ENCODE measurements at places on chromosomes 12 and 14. TPM values are rescaled to one million over a fixed set of nuclear protein-coding genes. Genes with fewer than 3 reads are reported as not detected.
A peak's percentile ranks its signal among the peaks of the same experiment; 100 is the strongest.

The TAS2R31 gene
- total RNA-seq = 3.9 TPM

GRCh38 chr14:102903248-102903888 lies 19.1 kb upstream of the AMN start:
- H3K4me1 ChIP-seq = no peaks in the 10 kb centered on the region
- no peaks in the 10 kb centered on the region for H3K36me3 ChIP-seq
- no peak for DNase-seq

DNA sequence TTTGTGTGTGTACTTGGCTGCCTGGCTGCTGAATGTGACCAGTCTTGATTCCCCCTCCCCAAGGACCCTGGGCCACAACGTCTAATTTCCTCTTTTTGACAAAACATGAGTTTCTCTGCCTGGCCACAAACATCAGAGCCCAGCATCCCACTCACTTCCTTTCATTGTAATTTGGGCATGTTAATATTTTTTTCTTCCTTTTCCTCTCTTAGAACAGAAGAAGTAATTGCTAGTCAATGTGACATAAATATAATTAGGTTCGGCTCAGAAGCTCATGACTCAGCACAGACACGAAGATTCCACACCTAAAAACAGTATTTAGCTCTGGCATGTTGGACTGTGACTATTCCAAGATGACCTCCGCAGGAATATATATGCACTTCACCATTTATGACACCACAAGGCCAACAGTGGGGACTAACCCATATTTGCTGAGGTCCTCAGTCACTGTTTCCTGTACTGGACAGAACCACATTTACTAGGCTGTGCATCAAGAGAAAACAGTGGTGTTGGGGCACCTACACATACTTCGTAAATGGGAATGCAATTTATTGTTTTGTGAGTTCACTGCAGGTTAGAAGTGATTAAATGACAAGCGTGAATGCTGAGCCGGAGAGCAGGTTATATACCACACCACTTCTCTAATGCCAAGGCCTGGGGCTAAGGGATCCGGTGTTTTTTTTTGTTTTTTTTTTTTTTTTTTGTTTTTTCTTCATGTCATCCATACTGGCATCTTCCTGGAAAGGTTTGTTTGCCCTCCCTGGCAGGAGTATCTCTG lies 4.2 kb downstream of the GSG1 start:
- H3K27me3 ChIP-seq = no peaks in the 10 kb centered on the region
- H3K4me1 ChIP-seq = no peaks in the 10 kb centered on the region
- no peaks in the 10 kb centered on the region for H3K36me3 ChIP-seq
- peak overlapping the region; percentile 68 for H3K27ac ChIP-seq
- H3K4me3 ChIP-seq = no peak overlapping the region

- H3K4me1 ChIP-seq = peaks cover 45% of the 10 kb centered on the region
- DNase-seq = peak; percentile 85
Measured at GRCh38 chr12:57243521-57244311, 7.3 kb downstream of the STAC3 start.

GRCh38 chr14:83977583-83977982 lies 1552.4 kb upstream of the FLRT2 start:
- H3K27me3 ChIP-seq = no peaks in the 10 kb centered on the region
- H3K27ac ChIP-seq = no peak overlapping the region
- no peaks in the 10 kb centered on the region for H3K36me3 ChIP-seq
- peaks cover 33% of the 10 kb centered on the region for H3K4me1 ChIP-seq
- no peak for DNase-seq

DNA sequence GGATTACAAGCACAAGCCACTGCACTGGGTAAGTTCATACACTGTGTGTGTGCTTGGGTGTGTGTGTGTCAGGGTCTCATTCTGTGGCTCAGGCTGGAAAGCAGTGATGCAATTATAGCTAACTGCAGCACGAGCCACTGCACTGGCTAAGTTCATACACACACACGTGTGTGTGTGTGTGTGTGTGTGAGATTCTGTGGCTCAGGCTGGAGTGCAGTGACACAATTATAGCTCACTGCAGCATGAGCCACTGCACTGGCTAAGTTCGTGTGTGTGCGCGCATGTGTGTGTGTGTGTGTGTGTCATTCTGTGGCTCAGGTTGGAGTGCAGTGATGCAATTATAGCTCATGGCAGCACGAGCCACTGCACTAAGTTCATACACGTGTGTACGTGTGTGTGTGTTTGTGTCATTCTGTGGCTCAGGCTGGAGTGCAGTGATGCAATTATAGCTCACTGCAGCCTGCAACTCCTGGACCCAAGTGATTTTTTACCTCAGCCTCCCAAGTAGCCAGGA lies 85.4 kb downstream of the HECTD1 start:
- no peak for DNase-seq
- no peaks in the 10 kb centered on the region for H3K4me1 ChIP-seq
- peaks cover 29% of the 10 kb centered on the region for H3K36me3 ChIP-seq
- H3K4me3 ChIP-seq = no peak overlapping the region
- no peaks in the 10 kb centered on the region for H3K27me3 ChIP-seq

DNA sequence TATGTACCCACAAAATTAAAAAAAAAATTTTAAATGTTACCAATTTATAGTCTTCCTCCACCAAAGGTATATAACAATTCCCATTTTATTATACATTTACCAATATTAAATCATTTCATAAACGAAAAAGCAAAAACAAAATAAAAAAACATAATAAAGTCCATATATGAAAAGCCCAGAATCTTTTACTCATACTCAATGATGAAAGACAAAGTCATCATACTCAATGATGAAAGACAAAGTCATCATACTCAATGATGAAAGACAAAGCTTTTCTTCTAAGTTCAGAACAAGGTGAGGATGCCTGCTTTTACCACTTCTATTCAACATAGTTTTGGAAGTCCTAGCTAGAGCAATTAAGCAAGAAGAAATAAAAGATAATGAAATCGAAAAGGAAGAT lies 28.1 kb downstream of the TMEM116 start:
- H3K36me3 ChIP-seq = no peaks in the 10 kb centered on the region
- H3K27ac ChIP-seq = no peak overlapping the region
- H3K4me3 ChIP-seq = no peak overlapping the region

The CCDC88C gene
- 0.95 TPM for total RNA-seq
